ENCODE measurements at places on chromosomes 7 and 10.
A peak's percentile ranks its signal among the peaks of the same experiment; 100 is the strongest.

DNA sequence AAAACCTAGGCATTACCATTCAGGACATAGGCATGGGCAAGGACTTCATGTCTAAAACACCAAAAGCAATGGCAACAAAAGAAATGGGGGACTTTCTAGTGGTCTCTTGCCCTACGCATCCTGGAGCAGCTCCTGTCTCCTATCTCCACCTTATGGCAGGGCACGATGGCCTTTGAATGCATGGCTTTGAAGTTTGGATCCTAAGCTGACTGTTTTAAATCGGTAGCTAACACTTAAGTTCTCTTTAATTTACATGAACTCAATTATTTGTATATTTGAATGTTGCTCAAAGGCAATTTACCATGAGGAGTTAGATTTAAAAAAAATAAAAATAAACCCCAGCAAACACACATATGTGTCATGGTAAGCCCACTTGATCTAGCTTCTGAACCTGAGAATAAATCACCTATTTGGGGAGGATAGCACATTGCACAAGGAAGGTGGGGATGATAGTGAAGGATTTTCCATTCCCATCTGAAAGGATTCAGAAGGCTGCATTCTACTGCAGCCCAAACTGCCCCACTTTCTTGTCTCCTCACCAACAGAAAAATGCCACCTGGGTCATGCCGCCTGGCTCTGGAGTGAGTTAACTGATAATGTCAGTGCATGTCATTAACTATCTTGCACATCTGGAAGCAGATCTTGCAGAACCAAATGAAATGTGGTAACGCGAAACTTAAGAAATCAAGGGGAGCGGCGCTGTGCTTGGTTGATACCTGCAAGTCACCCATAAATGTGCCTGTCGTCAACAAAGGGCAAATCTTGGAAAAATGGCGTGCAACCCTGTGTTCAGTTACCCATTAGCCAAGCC is 12.4 kb downstream of the KLF6 start:
- no peak for DNase-seq

DNA sequence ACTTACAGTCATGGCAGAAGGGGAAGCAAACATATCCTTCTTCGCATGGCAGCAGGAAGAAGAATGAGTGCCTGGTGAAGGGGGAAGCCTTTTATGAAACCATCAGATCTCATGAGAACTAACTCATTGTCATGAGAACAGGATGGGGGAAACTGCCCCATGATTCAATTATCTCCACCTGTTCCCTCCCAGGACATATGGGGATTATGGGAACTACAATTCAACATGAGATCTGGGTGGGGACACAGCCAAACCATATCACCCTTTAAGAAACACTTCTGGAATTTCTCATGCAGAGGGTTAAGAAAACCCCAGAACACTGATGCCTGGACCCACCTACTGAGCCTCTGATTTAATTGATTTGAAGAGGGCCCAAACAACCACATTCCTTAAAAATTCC is 63.3 kb upstream of the DNAJB12 start:
- DNase-seq: no peak

DNA sequence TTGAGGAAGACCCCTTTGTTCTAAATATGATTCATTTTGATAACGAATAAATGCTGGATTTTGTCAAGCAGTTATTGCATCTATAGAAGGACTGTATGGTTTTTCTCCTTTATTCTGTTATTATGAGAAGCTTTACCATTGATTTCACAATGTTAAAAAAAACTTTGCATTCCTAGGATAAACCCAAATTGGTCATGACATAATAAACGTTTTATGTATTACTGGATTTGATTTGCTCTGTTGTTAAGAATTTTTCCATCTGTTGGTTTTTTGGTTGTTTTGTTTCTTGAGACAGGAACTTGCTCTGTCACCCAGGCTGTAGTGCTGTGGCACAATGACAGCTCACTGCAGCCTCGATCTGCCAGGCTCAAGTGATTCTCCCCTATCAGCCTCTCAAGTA is 2.2 kb upstream of the DNA2 start:
- DNase-seq: no peak

- DNase-seq: no peak
Measured at GRCh38 chr10:115771755-115772154, 501.3 kb downstream of the GFRA1 start.

DNA sequence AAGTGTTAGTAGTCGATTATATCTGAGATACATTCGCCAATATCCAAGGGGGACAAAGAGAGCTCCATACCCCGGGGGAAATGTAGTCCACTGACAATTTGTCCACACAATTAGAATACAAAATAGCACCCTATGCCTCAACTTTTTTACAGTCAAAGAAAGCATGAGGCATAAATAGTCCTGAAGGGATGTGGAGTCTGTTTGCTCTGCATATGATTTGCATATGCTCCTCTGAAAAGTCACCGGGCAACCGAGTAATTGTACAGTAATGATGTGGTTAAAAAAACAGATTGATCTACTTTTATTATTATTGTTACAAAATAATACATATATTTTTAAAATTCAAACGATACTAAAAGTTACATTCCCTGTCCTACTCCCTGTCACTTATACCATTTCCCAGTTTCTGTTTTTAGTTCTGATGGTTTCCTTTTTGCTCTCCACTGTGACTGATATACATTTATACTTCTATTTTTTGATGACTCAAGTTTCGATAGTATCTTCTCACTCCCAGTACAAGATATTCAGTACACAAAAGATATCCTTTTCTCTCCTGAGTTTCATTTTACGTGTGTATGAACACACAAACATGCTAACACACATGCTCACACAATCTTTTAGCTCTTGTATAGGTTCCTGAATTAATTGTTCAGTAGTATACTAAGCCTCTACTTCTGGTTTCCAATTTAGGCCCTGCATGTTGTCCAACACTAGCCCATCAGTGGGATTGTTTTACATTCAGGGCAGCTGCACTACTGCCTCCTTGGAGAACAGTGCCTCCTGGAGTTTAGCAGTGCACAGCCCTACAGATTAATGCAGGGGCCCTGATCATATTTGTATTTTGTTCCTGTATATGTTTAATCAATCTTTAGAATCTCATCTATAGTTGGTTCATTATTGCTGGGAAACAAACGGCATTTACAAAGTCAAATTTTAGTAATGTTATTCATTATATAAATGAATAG is 130.9 kb downstream of the TES start:
- DNase-seq: peak; percentile 68

DNA sequence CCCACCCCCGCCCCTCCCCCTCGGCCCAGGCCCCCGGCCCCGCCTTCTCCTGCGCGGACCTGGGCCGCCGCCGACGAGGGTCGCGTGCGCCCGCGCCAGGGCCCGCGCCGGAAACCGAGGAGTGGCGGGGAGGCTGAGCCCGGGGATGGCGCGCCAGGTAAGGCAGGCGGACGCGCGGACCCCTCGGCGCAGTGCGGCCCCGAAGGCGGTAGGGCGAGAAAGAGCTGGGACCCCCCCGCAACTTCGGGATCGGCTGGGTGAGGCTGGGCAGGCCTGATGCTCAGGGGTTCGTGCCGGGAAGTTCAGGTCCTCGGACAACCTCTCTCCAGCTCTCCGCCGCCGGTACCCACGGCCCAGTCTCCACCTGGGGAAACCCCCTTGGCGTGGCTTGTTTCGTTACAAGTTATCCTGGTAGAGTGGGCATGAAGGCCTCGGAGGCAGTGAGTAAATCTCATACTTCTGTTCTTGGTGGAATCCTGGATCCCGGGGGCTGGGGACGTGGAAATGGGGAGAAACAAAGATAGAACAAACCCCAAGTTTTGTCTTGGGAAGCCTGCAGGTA is 58.4 kb downstream of the ZNF467 start:
- DNase-seq: no peak

GRCh38 chr7:84812021-84812420 is 374.8 kb downstream of the SEMA3D start:
- DNase-seq: no peak

DNA sequence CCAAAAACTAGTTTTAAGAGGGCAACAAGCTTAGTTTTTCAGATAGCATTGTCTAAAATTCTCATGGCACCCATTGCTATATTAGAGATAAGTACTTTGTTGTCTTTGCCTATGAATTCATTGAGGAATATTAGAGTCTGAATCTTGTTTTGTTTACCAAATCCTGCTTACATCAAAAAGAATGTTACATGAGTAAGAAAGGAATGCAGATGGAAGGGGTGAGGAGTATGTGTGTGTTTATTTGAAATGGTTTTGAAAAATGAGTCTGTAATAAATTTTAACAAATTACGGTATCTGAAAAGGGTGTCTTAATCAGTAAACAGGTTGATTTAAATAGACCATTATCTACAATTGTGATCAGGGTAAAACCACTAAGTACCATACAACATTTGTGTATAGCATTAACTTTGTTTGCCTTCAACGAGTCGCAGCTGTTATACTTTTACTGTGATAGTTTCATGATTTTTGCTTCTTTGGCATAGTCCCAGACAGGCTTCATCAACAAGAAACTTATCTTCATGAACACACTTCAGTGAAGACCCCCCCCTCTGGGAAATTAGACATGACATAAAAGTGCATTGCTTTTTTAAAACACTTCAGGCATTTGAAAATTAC is 1183.9 kb upstream of the C7orf33 start:
- no peak for DNase-seq

DNA sequence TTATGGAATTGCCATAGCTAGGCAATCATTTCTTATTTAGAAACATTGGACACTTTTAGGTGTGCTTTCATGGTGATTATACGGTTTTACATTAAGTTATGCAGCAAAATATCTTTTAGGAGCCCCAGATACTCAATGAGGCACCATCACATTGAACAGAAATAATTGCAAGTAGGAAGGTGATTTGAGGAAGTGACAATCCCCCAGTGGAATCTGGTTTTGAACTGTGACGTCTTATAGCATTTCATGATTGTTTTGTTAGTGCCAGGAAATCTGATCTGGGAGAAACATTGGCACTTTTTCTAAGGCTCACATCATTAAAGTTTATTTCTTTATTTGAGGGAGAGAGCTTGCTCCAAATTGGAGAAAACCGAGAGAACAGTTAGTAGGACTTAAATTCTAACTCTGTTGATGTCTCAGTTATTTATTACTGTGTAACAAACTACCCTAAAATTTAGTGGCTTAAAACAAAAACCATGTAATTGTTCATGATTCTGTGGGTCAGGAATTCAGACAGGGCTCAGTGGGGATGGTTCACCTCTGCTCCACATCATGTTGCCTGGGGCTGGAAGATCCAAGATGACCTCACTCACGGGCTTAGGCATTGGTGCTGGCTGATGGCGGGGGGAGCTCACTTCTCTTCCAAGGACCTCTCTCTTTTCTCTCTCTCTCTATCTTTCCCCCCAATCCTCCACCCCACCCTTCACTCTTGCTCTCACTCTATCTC is 78.2 kb upstream of the STEAP1B start:
- peak; percentile 98 for DNase-seq

DNA sequence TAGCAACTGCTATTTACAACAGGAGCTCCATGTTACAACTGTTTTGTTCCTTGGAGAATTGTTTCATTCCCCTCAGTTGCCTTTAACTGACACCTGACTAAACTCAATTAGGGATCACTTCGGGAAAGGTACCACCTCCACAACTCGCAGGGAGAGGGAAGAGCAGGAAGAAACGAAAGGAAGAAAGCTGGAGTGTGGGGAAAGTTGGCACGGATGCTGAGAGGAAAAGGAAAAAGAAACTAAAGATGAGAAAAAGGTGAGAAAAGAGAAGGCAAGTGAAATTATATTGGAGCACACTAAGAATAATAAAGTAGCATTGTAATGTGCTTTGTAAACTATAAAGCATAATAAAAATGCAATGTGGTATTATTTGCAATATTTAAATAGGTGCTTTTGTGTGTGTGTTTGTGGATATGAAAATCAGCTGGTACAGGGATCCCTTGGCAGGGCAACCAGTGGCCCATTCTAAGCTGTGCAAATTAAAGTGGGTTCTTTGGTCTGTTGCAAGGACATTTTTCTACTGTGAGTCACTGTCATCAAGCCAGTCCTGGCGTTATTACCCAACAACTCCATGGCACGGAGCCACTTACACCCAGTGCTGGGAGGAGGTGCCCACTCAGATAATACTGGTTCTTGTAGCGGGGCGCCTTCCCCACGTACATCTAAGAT is 45.9 kb downstream of the HIPK2 start:
- DNase-seq: peak; percentile 99

GRCh38 chr7:19206721-19207120 is 61.5 kb upstream of the FERD3L start:
- no peak for DNase-seq

GRCh38 chr7:50531401-50531911 is 33.7 kb downstream of the DDC start:
- peak; percentile 57 for DNase-seq

- DNase-seq: peak; percentile 76
Measured at GRCh38 chr7:95684037-95684436, 87.7 kb upstream of the PDK4 start.

GRCh38 chr10:64515970-64516699 is 994.9 kb downstream of the REEP3 start:
- no peak for DNase-seq

- DNase-seq: peak; percentile 89
Measured at GRCh38 chr10:122494833-122495232, 33.5 kb downstream of the HTRA1 start.

GRCh38 chr10:103454026-103454425 is 1.9 kb upstream of the CALHM2 start:
- no peak for DNase-seq

- no peak for DNase-seq
Measured at GRCh38 chr7:46168231-46168630, 247.2 kb upstream of the IGFBP3 start.

DNA sequence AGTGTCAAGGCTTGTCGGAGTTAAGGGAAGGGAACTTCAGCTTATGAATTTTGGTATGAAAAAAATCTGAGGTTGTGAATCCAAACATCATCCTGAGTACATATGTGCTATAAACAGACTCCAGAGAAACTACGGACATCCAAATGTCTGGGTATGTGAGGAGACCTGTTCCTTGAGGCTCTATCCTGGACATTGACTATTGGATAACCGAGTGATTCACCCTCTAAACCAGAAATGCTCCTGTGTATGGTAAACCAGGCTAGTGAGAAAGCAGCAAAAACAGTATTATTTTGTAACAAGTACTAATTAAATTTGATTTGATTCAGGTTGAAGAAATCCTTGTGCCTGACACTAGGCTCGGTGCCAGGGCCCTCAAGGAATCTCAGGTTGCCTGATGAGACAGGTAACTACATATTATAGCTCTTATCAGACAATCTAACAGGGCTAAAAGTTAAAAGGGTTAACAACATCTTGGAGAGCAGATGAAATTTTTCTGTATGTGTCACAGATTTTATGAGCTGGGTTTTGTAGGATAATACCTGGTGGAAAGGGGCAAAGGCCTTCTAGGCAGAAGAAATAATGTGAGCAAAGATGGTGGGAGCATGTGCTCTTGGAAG is 10.4 kb upstream of the STOX1 start:
- no peak for DNase-seq

- peak; percentile 47 for DNase-seq
Measured at GRCh38 chr7:118590107-118590506, 365.6 kb downstream of the ANKRD7 start.

GRCh38 chr10:97597778-97598177 is 8.3 kb downstream of the C10orf62 start:
- no peak for DNase-seq

GRCh38 chr7:81029511-81029910 is 110.7 kb upstream of the SEMA3C start:
- DNase-seq: no peak

DNA sequence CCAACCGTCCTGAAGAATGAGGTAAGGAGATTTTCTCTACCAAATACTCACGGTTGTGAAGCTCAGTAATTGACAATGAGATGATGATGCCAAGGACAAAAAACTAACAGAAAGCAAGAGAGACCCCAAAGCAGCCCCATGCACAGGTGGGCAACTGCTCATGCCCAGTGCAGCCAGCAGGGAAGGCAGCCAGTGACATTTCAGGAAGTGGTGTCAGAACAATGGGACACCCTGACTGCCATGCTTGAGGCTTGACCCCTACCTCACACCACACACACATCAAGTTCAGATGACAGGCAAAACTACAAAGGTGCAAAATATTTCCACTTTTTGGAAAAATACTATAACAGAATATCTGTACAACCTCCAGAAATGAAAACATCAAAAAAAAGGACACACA is 66.9 kb downstream of the CFAP46 start:
- DNase-seq: no peak

Data from ACHN (cell line).